Activated CD8-positive, alpha-beta memory T cell treated with anti-CD3 and anti-CD28 coated beads for 48 hours (primary cell): ENCODE measurements at places on chromosomes 5 and 9.

- DNase-seq, result no peak
Observed at GRCh38 chr5:152804179-152804578, 399.1 kb upstream of the NMUR2 start.

GRCh38 chr5:12662545-12663314 is 758.5 kb upstream of the CTNND2 start:
- no peak for DNase-seq

- DNase-seq, result no peak
Observed at GRCh38 chr5:67910546-67910945, 305.0 kb upstream of the PIK3R1 start.

GRCh38 chr5:83167538-83167937 is 90.2 kb downstream of the XRCC4 start:
- DNase-seq, result no peak

- DNase-seq, result no peak
Observed at GRCh38 chr9:122151267-122151828, 8.2 kb downstream of the NDUFA8 start.

DNA sequence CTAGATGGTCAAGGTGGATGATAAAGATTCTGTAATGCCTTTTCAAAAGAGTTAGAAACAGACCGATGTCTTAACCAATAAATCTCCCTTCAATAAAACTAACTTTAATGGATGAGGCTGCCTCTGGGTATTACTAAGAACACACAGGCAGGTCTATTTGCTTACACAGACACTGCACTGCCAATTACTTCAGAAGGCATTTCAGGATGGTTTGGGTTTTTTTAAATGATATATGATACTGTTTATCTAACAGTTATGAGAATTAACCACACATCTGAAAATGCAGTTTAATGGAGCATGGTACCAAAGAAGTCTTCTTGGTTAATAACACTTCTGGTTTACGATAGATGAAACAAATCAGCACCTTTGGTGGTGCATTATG is 367.9 kb upstream of the GRAMD2B start:
- DNase-seq, result no peak
